ENCODE measurements at places on chromosomes 7 and 10.

- no peak for DNase-seq
These were observed 31.9 kb downstream of the ADCY1 start for GRCh38 chr7:45606050-45606449.

- no peak for DNase-seq
These were observed 9.8 kb downstream of the AFAP1L2 start for GRCh38 chr10:114394531-114394930.

GRCh38 chr7:101562531-101563197, 66.4 kb downstream of the MYL10 start:
- DNase-seq = no peak

DNA sequence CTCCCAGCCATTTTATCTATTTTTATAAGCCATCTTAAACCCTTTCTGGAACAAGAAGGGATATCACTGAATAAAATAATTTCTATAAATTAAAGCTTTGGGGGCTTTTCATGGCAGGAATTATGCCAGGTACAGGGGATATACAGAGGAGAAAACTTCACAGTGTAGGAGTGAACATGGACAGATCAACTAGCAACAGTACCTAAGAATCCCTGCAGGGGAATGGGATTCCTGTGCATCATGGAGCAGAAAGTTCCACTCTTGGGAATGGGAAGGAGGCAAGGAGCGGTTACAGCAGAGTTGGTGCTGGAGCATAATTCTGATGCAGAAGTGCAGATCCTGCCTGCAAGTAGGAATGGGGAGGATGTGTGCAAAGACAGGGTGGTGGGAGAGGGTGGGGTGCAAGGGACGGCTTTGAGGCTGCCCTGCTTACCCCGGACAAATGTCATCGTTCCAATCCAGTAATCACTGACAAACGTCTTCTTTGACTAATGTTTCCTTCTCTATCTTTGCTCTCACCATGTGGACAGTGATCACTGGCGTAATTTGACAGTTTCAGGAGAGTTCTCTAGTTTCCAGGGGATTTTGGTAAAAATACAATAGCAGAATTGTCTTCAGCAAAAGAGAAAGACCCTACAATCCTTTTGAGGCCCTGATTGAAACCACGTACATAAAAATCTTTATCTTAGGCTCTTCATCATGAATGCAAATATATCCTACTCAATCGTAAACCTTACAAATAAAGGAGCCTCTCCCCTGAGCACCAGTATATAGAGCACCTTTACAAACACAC, 196.7 kb downstream of the HECW1 start:
- DNase-seq = no peak

Measured in germinal center (tissue), 1 donor.